Activated T-helper 1 cell treated with Interleukin-2 at 50 U/mL for 16 hours (primary cell): ENCODE measurements at places on chromosomes 3 and 15.
A peak's percentile ranks its signal among the peaks of the same experiment; 100 is the strongest.

- DNase-seq, result no peak
Measured at GRCh38 chr3:154971771-154972326, 108.3 kb upstream of the MME start.

GRCh38 chr3:13515786-13516759 lies 32.9 kb upstream of the FBLN2 start:
- DNase-seq, result no peak

- DNase-seq, result no peak
Measured at GRCh38 chr15:58431221-58432149, at the start of gene LIPC. TSS of gene LIPC (plus strand) at chr15:58431991. CDS start at chr15:58432033, 42 bp downstream.

GRCh38 chr3:112111785-112112402 lies 21.2 kb downstream of the GCSAM start:
- peak; percentile 33 for DNase-seq

DNA sequence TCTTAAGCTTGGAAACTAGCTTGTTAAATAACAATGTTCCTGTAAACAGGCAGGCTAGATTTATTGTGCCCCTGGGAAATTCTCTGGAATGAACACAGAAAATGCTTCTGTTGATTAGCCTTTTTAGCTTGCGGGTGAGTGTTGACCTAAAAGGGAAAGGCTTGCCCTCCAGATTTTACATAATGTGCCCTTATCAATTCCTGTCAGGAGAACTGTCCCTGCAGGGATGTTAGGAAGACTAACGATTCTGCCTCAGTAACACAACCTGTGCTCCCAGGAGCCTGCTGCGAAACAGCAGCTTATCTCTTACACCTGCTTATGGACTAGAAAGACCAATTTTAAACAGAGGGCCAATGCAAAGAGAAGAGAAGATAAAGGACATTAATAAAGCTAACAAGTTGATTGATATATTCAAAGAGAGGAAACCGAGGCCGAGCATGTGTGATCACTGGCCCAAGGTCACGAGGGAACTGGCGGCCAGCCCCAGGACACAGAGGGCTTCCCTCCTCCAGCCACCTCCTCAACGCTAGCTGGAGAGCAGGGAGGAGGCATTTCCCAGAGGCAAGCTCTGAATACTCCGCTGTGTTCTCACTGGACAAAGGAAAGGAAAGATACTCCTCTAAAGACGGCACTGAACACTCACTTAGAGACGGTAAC lies 48.4 kb upstream of the TJP1 start:
- no peak for DNase-seq
